NCI-H1694 treated with DMSO at 0.1 percent for 48 hours (cell line): ENCODE measurements at places on chromosomes 16 and 17.

DNA sequence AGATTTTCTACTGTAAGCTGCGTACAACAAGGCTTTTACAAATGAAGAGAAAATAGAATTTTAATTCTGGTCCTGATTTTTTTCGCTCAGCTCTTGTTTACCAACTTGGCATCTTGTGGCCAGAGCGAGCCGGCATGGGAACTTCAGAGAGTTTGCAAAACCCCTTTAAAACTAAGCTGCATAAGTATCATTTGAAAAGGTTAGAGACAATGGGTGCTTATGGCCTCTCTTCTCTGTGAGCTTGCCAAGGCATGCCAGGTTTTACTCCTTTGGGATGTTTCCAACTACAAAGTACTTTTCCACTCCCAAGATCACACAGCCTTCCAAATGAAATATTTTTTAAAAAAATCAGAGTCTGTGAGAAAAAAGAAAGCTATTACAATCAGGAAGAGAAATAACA lies 62.4 kb upstream of the FA2H start:
- no peak for DNase-seq

- no peak for DNase-seq
Observed at GRCh38 chr17:62581764-62582163, 45.7 kb upstream of the MRC2 start.

DNA sequence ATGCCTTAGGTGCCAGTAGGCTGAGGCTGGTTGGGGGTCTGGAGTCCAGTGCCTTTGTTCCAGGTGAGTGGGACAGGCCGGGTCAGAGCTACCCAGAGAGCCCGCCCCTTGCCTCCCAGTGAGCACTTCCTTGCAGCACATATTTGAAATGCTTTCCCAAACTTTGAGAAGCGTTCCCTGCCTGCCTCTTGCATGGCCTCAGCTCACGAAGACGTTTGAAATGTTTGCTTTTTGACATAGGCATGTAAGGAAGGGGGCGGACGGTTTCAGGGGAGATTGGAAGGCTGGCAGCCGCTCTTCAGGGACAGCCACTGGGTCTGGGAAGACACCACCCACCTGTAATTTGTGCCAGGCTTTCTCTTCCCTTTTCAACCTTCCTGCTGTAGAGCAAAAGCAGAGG lies 5.1 kb upstream of the FOXL1 start:
- no peak for DNase-seq

GRCh38 chr16:87603684-87604633 lies 1.7 kb downstream of the JPH3 start:
- DNase-seq, result peak; percentile 53

- no peak for DNase-seq
Observed at GRCh38 chr17:1482680-1483079, 9.8 kb downstream of the MYO1C start.

- DNase-seq, result no peak
Observed at GRCh38 chr17:82060001-82060380, 5.6 kb downstream of the DUS1L start.

DNA sequence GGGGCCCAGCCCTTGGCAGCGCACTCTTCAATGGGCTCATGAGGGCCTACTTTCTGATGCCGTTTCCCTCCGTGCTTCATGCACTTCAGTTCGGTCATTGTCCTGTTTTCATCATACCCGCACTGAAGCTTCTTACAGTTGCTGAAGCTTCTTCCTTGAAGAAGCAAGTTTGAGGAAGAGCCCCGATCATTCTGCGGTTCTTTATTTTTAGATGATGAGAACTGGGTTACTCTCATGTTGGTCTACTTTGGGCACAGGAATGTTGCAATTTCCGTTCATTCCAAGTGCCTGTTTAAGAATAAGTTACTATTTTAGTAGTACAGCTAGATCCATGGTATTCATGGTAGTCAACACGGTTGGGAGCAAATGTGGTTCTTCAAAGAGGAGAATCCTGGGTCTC lies 587.7 kb upstream of the HSBP1 start:
- DNase-seq, result no peak

DNA sequence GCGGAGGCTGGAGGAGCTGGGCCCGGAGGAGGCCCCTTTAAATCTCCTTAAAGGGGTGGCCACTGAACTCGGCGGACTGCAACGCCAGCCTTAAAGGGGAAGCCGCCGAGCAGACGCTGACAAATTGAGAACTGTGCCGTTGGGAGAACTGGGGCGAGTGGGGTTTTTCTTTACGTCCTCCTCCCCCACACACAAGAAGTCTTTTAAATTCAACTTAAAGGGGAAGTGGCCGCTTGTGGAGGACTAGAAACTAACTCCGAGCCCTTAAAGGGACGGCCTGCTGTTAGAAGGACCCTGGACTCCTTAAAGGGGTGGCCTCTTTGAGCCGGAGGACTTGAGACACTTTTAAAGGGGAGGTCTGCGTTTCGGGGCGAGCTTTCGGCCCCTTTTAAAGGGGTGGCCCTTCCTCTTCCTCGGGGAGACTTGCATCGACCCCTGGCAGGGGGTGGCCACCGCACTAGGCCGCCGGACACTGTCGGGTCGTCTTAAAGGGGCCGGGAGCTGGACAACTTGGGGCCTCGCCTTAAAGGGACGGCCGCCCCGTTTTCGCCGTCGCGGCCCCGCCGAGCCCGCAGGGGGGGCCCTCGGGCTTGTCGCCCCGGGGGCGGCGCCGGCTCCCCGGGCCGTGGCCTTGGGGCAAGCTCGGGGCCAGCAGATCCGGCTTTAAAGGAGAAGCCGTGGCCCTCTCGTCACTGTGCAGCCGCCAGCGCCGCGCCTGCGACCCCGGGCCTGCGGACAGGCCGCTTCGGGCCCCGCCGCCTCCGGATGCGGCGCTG lies 688 bp downstream of the FBRS start:
- DNase-seq, result peak; percentile 96

- DNase-seq, result no peak
Observed at GRCh38 chr17:3885970-3886369, 6.9 kb downstream of the CAMKK1 start.

DNA sequence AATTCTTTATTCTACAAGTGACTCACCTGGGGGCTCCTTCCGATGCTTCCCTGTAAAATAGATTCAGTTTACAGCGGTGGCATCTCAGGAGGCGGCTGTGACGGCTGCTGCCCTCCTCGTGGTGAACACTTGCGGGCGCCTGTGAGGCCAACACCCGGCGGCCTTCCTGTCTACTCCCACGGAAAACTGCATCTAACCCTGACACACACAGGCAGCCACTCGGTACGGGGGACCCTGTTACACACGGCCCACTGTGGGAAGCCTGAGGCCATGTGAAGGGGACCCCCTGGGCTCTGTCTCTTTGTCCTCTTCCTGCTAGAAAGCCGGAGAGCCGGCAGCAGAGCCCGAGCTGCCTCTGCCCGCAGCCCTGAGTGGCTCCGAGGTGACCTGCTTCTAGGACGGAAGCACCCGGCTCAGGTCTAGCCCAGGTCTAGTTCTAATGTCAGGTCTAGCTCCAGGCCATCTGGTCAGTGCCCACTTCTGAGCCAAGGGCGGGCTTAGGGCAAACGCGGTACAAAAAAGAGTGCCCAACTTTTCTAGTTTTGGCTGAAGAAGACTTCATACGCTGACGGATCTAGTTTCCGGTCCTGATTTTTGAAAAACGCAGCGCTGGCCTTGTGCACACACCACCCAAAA lies 159.4 kb downstream of the ENGASE start:
- no peak for DNase-seq

DNA sequence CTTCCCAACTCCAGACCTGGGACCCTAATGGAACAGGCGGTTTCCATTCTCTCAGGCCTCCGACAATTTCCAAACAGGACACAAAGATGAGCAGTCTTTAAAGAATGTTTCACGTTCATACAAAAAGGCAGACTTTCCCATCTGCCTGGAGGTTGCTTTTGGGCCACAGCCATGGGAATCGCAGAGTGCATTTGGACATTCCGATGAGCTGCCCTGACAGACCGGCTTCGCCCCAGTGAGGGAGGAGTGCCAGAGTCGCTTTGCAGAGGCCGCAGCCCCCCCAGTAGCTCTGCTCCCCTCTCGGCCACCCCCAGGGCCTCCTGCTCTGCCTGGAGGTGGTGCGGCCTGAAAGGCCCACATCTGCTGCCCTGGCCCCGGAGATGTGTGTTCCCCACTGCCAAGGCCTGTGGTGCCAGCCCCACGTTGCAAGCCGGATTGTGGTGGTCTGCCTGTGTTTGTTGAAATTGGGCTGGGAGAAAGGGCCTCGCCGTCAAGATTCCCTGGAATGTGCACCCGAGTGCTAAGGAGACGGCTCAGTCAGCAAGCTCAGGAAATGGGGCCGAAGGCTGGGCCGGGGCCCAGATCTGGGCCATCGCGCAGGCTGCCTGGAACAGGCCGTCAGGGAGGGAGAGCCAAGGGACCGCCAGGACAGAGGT lies 89.8 kb downstream of the C16orf95 start:
- no peak for DNase-seq

DNA sequence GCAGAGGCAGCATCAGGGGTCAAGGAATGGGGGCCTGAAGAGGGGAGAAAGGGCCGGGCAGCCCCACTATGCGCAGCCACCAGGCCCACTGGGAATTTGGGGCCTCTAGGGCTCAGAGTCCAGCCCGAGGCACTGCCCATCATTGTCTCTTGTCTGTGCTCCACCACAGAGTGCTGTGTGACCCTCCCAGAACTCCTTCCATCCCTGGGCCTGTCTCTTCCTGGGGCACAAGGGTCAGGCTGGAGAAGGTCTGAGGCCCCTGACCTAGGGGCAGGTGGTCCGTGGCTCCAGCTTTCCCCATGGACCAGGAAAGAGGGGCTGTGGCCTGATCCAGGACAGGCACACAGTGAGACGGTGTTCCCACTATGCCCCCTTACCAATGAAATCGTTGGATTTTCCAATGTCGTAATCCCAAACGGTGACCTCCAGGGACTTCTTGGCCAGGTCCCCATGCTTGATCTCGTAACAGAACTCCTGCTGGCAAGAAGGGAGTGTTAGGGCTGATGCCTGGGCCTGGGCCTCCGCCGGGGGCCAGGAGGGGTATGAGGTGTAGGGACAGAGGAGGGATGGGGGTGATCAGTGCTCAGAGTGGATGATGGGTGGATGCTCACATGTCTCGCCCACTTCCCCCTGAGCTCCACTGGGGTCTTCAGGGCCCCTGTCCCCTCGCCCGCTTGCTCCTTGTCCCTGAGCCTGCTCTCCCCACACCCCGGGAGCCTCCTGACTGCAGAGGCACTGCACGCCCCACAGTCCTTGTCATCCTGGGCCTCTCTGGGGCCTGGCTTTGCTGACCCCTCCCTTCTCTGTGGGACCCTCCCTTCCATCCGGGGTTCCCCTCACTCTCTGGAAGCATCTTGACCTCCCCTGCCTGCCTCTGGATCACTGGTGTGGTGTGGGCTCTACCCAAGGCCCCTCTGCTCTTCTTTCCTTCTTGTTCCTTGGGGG lies 10.7 kb downstream of the SCGB1C2 start:
- DNase-seq, result no peak

- DNase-seq, result no peak
Observed at GRCh38 chr17:16950488-16950887, 21.4 kb downstream of the TNFRSF13B start.

DNA sequence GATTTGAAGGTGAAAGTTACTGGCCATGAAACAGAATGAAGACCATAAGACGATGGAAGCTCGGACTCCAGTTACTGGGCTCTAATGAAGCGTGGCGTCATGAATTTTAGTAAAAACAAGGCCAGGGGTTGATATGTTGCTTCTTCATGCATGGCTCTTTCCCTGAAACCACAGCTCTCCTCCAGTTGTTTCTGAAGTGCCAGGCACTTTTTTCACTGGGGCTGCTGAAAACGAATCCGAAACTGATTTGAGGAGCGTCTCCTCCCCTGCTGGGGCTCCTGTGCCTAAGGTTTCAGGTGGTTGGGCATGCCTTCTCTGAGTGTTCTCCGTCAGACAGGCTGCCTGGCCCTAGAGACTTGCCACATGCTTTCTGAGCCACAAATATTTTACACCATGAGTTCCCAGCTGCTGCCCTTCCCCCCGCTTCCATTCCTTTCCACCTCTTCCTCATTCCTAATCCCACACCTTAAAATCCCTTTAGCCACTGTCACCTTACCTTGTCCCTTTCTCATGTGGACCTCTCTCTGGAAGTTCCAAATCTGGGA lies 3.7 kb upstream of the MYL4 start:
- no peak for DNase-seq

DNA sequence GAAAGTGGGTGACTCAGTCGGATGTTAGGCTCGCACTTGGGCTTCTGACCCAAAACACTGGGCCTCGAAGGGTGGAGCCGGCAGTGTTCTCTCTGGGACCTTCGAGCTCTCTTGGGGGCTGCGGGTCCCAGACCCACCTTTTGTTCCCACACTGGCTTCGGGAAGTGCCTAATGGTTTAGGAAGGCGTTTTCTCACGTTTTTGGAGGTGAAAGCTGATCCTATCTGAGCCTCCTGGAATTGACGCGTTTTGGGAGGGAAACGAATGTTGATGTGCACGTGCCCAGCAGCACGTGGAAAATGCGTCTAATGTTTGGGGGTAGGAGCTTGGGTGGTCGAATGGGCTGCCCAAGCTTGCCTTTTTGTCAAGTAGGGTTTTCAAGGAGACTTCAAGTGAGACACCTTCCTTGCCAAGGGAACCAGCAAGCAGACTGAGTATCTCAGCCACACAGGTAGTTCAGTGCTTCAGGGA lies 666 bp downstream of the HGS start:
- no peak for DNase-seq

DNA sequence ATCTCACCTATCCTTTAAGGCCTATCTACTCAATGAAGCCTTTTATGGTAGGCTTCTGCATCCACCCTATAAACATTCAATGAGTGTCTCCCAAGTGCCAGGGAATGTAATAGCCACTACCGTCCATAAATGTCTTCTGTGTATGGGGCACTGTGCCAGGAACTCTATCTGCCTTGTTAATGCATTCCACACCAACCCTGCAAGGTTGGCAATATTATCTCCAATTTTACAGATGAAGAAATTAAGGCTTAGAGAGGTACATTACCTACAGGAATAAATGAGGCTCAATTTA lies 20.0 kb downstream of the MAP3K14 start:
- DNase-seq, result no peak
